ENCODE measurements at places on chromosomes 2 and 18.

DNA sequence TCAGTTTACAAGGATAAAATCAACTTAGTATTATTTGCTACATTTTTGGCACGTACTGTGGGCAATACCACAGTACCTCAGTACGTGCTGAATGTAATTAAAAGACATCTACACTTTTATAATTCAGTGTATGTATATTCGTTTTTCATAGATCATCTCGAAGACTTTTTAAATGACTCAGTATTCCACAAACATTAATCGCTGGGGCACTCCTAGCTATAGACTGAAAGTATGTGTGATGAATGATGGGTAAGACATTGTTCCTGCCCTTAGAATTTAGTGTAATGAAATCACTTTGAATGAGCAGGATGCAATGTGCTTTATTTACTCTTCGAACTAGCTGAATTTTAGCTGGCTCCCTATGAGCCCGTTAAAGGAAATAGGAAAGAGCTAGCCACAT is 245.6 kb upstream of the RASGRP3 start:
- DNase-seq = no peak

DNA sequence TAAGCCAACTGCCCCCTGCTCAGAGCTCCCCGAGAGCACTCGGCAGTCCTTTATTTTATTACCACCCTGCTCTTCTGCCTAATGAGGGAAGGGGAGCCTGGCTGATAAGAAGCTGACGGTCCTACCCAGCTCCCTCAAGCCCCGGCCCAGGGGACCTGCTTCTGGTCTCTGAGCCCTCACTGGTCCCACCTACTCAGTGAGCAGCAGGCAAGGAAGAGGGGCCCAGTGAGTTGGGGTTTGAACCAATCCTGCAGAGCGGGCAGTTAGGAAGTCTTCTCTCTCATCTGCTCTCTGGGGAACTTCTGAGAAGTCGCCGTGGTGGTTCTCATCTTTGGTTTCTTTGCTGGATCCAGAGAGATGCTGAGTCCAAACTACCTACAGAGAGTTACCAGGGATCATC is 218.9 kb downstream of the NDUFA10 start:
- DNase-seq = no peak

GRCh38 chr2:24579053-24579803 is 88.2 kb downstream of the NCOA1 start:
- DNase-seq = no peak

GRCh38 chr2:98601532-98602132 is 6.7 kb downstream of the COA5 start:
- no peak for DNase-seq

DNA sequence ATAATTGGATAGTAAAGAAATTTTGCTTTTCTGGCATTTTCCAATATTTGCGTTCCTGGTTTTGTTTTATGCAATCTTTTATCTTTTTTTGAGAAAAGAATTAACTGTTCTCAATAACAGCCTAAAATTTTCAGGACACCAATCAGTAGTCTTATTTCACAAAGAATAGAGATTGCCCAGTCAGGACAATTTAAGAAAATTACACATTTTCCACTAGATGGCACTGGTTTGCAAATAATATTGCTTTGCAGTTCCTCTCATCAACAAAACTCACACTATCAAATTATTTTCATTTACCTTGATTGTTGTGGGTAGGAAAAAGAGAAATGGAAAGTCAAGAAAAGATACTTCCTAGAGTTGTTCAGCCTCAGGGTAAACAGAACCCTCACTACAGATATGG is 2.4 kb upstream of the RBM45 start:
- DNase-seq = peak; percentile 22

- DNase-seq = no peak
Observed at GRCh38 chr2:15967415-15968279, 27.3 kb downstream of the MYCN start.

- DNase-seq = no peak
Observed at GRCh38 chr2:176461809-176462670, 192.8 kb downstream of the MTX2 start.

GRCh38 chr2:146893500-146894041 is 951.3 kb upstream of the ACVR2A start:
- no peak for DNase-seq

GRCh38 chr2:202104286-202104870 is 31.3 kb downstream of the KIAA2012 start:
- DNase-seq = no peak

DNA sequence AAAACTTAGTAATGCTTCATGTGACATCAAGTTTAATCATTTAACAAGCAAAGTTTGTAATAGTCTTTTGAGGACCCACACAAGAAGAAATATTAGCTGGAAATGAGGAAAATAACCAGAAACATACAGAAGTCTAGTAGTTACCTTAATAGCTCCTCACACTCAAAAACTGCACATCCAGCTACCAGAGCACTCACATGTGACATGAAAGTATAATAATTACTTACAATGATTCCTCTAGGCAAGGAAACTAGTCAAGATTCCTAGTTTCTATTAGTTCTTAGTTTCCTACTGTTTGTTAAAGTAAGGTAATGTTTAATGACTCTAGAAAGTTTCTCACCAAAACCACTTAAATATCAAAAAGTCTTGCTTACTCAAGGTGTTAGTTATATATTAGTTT is 335.8 kb downstream of the RAD51AP2 start:
- no peak for DNase-seq

DNA sequence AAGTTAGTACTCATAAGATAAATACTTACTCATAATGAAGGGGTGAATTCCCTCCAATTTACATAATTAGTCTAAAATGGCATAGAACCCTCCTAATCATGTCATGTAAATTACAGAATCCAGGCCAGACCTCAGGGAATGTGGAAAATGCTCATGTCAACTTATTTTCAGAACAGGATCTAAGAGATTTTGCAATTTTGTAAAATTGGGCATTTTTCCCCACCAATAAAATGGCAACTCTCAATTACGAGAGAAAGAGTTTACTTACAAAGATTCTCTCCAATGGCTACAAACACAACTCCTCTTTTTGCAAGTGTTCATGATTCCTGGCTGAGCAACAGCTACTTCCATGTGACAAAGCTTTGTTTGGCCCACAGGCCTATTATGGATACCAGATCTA is 33.8 kb upstream of the SP5 start:
- no peak for DNase-seq

- DNase-seq = no peak
Observed at GRCh38 chr2:129661935-129662334, 317.5 kb upstream of the RAB6C start.

- DNase-seq = no peak
Observed at GRCh38 chr18:49738721-49739120, 74.6 kb downstream of the ACAA2 start.

DNA sequence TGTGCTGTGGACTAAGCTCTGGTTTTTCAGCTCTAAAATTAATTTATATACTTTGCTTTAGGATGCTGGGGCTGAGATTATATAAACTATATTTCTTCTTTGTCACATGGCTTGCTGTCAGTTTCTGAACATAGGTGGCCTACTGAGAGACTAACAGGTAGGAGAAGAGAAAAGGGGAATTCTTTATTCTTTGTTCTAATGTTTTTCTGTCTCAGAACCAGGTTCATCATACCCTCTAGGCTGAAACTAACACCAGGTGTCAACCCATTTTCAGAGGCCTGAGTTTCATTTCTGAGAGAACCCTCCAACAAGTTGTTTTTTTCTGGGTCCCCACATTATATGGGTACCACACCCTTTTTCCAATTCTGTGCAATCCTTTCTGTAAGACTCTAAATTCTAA is 843.6 kb downstream of the TRIB2 start:
- no peak for DNase-seq

GRCh38 chr18:56112013-56112749 is 524.2 kb upstream of the TCF4 start:
- no peak for DNase-seq

DNA sequence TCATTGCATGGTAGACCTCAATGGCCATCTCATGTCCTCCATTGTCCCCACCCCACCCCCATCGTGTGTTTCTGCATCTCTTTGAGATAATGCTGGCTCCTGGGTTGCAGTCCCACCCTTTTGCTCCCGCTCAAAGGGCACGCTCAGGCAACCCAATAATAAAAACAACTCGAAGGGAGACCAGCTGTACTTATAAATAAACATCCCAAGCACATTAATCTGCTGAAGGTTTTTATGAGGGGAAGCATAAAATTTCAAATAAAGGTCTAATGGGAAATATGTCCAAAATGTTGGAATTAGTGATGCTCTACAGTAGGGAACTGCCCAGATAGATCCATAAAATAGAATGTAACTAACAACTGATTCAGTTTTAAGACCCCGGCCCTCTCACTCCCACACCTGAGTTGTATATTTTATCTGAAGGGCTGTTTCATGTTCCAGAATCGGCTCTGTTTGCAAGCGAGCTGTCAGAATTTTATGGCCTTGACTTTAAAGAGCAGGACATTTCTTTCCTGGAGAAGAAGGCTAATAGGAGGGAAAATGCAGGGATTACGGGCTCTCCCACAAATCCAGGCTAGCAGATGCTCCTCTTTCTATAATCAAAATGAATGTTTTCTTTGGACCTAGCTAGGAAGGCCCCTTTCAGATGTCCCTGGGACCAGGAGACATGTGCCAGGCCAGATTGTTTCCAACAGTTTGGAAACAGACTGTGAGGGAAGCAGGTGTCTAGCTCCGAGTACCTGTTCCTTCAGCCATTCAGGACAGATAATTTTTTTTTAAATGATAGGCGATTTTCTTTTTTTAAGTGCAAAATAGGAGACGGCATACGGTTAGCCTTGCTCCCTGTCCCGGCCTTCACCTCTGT is 103.7 kb downstream of the APOB start:
- no peak for DNase-seq

DNA sequence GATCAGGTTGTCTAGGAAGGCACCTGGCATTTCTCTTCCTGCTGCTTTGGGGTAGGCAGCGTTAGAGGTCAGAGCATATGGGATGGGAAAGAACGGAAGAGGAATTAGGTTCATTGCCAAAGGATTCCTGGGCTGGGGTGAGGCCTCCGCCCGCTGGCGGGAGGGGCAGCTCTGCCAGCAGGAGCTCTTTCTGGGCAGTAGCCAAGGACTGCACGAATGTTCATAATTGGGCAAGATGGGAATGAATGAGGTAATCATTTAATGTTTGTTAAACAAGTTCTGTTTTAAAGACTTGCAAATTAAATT is 253.9 kb downstream of the AGAP1 start:
- DNase-seq = no peak

- DNase-seq = no peak
Observed at GRCh38 chr2:27080603-27080936, 2.2 kb downstream of the EMILIN1 start.

DNA sequence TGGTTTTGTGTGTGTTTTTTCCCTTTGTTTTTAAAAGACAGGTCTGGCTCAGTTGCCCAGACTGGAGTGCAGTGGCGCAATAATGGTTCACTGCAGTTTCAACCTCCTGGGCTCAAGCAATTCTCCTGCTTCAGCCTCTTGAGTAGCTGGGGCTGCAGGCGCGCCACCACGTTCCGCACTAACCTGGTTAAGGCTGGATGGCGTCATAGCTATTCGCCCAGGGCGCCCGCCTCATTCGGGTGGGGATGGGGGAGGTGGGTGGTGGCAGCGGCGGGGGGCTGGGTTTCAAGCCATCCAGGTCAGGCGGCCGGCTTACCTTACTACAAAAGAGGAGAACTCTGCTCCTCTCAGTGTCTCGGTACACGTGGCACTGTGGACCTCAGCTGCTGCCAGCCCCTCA is 42.8 kb downstream of the EEF1B2 start:
- no peak for DNase-seq

GRCh38 chr2:55883357-55883756 is 40.2 kb downstream of the EFEMP1 start:
- no peak for DNase-seq

- DNase-seq = no peak
Observed at GRCh38 chr2:10258726-10259125, 44.0 kb upstream of the HPCAL1 start.

DNA sequence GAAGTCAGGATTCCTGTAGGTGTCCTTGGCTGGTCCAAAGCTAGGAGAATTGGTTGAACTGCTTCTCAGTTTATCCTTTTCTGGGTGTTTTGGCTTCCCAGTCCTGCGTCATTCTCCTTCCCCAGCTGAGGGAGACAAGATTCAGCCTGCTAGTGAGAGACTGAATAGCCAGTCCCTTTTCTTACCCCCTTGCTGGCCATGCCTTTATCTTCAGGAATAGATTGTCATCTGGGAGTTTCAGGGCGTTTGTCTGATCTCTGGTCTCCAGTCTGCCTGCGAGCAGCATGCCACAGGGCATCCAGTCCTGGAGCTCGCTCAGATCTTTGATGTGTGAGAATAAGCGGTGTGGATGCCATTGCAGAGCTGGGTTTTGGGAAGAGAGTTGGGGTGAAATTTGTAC is 5.8 kb downstream of the MYO1B start:
- no peak for DNase-seq

GRCh38 chr2:22885245-22885644 is 499.7 kb upstream of the KLHL29 start:
- DNase-seq = no peak

GRCh38 chr2:75729861-75730260 is 19.1 kb upstream of the GCFC2 start:
- DNase-seq = no peak

GRCh38 chr2:140157816-140158215 is 1377.6 kb upstream of the NXPH2 start:
- no peak for DNase-seq

- DNase-seq = no peak
Observed at GRCh38 chr2:217990389-217990788, 12.4 kb downstream of the TNS1 start.

DNA sequence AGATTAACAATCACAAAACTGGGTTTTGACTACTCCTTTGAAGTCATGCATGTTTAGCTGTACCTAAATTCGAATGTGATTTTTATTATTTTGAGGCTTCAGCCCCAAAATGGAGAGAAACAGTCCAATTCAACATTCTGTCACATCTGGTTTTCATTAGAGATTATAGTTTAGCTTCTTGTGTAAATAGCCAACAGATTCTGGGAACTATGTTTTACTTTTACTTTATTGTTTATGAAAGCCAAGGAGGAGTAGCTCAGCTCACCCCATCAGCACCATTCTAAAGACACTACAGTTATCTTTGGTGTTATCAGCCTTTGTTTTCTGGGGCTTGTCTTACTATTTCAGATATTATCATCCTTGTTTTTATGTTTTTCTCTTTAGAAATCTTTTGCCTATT is 465.0 kb upstream of the CWC22 start:
- DNase-seq = no peak

GRCh38 chr18:31511098-31511497 is 13.1 kb downstream of the DSG2 start:
- DNase-seq = no peak

- no peak for DNase-seq
Observed at GRCh38 chr2:51011693-51012092, 20.2 kb downstream of the NRXN1 start.

- DNase-seq = no peak
Observed at GRCh38 chr18:59801576-59801975, 98.2 kb upstream of the PMAIP1 start.

DNA sequence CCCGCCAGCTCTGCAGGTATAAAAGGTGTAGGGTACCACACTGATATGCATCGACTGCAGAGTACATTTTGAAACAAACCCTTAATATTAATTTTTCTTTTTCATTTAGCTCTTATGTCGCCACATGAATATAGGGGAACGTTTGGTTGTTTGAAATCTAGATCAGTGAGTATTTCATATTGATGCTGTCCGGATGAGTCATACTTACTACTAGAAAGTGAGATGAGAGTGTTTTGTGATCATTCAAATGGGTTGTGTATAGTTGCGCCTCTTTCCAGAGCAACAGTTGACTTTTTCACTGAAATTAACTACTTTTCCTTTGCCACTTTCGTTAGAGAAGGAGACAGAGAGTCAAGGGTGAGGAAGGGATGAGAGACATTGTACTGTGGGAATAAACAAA is 24.6 kb downstream of the NPAS2 start:
- DNase-seq = no peak
